Right kidney (tissue), 9 donors: ENCODE measurements at places on chromosomes 13 and 19.
A peak's percentile ranks its signal among the peaks of the same experiment; 100 is the strongest.

- peak; percentile 33 for DNase-seq
Observed at GRCh38 chr13:77751513-77752456, 54.3 kb downstream of the SLAIN1 start.

GRCh38 chr13:44293908-44294735, 79.5 kb upstream of the SERP2 start:
- DNase-seq: no peak

GRCh38 chr19:40365613-40366401, 17.3 kb downstream of the PLD3 start:
- DNase-seq: peak; percentile 70

GRCh38 chr13:88601949-88602348, 930.8 kb downstream of the SLITRK5 start:
- DNase-seq: no peak

GRCh38 chr13:106683918-106684317, 116.0 kb upstream of the ARGLU1 start:
- no peak for DNase-seq

DNA sequence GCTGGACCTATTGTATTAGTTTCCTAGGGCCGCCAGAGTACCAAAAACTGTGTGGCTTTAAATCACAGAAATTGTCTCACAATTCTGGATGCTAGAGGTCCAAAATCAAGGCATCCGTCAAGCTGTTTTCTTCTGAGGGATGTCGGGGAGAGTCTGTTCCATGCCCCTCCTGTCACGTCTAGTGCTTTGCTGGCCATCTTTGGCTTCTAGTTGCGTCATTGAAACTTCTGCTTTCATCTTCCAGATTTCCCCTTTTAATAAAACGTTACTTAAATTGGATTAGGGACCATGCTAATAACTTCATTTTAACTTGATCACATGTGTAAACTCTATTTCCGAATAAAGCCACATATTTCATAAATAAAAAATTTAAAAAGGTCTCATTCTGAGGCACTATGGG, 47.5 kb downstream of the TRPM4 start:
- no peak for DNase-seq

GRCh38 chr13:106700439-106700838, 132.5 kb upstream of the ARGLU1 start:
- DNase-seq: no peak

- DNase-seq: no peak
Observed at GRCh38 chr13:44096901-44097300, 217.2 kb downstream of the LACC1 start.

- no peak for DNase-seq
Observed at GRCh38 chr13:31867709-31868108, 128.4 kb downstream of the RXFP2 start.

- DNase-seq: no peak
Observed at GRCh38 chr13:44797685-44798084, 191.6 kb downstream of the NUFIP1 start.

GRCh38 chr13:65454403-65454802, 1775.7 kb downstream of the PCDH9 start:
- no peak for DNase-seq

DNA sequence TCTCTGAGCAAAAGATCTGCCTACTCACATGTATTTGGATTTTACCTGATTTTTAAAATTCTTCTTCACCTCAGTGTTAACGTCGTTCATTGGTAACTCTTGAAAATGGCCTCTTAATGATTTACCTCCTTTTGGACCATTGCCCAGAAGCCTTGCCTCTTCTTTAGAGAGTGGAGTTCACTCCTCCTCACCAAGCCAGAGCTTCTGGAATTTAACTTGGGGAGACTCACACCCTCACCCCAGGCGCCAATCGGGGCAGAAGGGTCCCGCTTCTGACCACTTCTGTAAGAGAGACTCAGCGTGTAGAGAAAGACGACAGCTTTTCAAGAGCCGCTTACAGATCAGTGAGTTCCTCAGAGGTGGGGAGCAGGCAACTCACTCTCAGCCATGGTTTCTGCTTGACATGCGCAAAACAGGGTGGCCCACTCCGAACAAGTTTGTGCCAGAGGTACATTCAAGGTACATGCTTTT, 2.7 kb downstream of the PNMA8C start:
- DNase-seq: peak; percentile 85

GRCh38 chr13:32033744-32034143, 2.2 kb downstream of the FRY start:
- DNase-seq: no peak
